Breast epithelium (tissue), 4 donors: ENCODE measurements at places on chromosomes 2 and 18.

- H3K27ac ChIP-seq: no peak overlapping the region
- no peak for DNase-seq
- H3K27me3 ChIP-seq: no peaks in the 10 kb centered on the region
Measured at GRCh38 chr2:21117688-21118087, 6.1 kb upstream of the TDRD15 start.

- DNase-seq: no peak
- no peaks in the 10 kb centered on the region for H3K36me3 ChIP-seq
- no peak overlapping the region for H3K4me3 ChIP-seq
Measured at GRCh38 chr2:146414456-146414855, 1430.4 kb upstream of the ACVR2A start.

- no peak for DNase-seq
- H3K27ac ChIP-seq: no peak overlapping the region
- no peaks in the 10 kb centered on the region for H3K27me3 ChIP-seq
- no peaks in the 10 kb centered on the region for H3K36me3 ChIP-seq
- no peak overlapping the region for H3K4me3 ChIP-seq
Measured at GRCh38 chr2:151855111-151855510, 26.9 kb upstream of the ARL5A start.

DNA sequence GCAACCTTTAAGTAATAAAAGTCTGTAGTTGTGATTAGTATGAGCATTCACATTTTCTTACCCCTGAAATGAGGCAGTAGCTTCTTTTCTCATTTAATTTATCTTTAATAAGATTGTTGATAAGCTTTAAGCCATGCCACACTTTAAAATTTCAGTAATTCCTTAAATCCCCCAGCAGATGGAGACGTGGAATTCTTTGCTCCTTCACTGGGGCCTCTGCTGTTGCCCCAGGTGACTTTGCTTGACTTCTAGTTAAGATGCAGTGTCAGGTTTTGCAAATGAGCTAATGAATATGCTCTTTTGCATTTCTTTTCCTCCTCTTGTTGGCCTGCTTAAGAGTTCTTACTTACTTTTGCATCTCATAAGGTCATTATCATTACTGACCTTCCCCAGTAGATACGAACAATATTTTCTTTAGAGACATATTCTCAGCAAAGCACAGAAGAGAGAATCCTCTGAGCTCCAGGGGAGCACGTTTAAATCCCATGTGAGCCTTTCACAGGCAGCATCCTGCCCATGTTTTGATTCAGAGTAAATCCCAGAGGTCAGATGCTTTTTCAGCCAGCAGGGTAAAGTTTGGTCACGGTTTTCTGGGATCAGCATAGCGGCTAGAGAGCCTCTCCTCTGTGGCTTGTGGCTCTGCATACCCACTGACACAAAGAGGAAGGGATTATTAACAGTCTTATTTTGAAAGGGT is 222.9 kb downstream of the PTPRM start:
- H3K36me3 ChIP-seq: no peaks in the 10 kb centered on the region
- DNase-seq: no peak
- H3K4me1 ChIP-seq: no peaks in the 10 kb centered on the region
- no peak overlapping the region for H3K27ac ChIP-seq

- no peaks in the 10 kb centered on the region for H3K27me3 ChIP-seq
- no peak overlapping the region for H3K4me3 ChIP-seq
- H3K4me1 ChIP-seq: no peaks in the 10 kb centered on the region
Measured at GRCh38 chr2:58512878-58513277, 271.8 kb upstream of the FANCL start.

- no peak for DNase-seq
- no peak overlapping the region for H3K4me3 ChIP-seq
- no peaks in the 10 kb centered on the region for H3K4me1 ChIP-seq
- H3K27ac ChIP-seq: no peak overlapping the region
- H3K36me3 ChIP-seq: no peaks in the 10 kb centered on the region
- no peaks in the 10 kb centered on the region for H3K27me3 ChIP-seq
Measured at GRCh38 chr2:121977326-121977725, 221.9 kb downstream of the TSN start.

GRCh38 chr2:106296182-106296815 is 102.2 kb upstream of the UXS1 start:
- H3K27me3 ChIP-seq: no peaks in the 10 kb centered on the region
- H3K27ac ChIP-seq: no peak overlapping the region
- no peaks in the 10 kb centered on the region for H3K36me3 ChIP-seq

DNA sequence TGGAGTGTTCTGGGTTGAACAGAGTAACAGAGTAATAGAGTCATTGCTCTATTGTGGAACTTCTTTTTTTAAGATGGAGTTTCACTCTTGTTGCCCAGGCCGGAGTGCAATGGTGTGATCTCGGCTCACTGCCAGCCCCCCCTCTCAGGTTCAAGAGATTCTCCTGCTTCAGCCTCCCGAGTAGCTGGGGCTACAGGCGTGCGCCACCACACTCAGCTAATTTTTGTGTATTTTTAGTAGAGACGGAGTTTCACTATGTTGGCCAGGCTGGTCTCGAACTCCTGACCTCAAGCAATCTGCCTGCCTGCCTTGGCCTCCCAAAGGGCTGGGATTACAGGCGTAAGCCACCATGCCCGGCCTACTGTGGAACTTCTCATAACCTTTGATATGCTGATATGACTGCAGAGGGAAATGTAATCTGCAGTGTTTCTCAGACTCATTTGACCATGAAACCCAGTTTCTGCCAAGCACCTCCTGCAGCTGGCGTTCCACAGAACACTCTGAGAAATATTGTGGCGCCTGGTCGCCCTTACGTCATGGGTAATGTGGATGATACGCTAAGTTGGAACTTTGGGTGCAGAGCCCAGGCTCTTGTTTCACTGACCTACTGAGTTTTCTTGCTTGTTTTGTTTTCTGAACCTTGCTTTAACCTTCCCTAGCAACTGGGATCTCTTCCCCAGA is 213.8 kb downstream of the BCL2 start:
- DNase-seq: no peak
- no peaks in the 10 kb centered on the region for H3K27me3 ChIP-seq
- no peaks in the 10 kb centered on the region for H3K4me1 ChIP-seq
- no peak overlapping the region for H3K27ac ChIP-seq
- H3K4me3 ChIP-seq: no peak overlapping the region
- H3K36me3 ChIP-seq: no peaks in the 10 kb centered on the region

- H3K4me1 ChIP-seq: no peaks in the 10 kb centered on the region
- no peak for DNase-seq
- H3K4me3 ChIP-seq: no peak overlapping the region
Measured at GRCh38 chr2:92326-92725, 46.0 kb upstream of the FAM110C start.

GRCh38 chr18:29874519-29875098 is 1167.9 kb downstream of the DSC3 start:
- H3K27me3 ChIP-seq: no peaks in the 10 kb centered on the region
- no peak overlapping the region for H3K4me3 ChIP-seq
- no peak for DNase-seq
- H3K36me3 ChIP-seq: no peaks in the 10 kb centered on the region

DNA sequence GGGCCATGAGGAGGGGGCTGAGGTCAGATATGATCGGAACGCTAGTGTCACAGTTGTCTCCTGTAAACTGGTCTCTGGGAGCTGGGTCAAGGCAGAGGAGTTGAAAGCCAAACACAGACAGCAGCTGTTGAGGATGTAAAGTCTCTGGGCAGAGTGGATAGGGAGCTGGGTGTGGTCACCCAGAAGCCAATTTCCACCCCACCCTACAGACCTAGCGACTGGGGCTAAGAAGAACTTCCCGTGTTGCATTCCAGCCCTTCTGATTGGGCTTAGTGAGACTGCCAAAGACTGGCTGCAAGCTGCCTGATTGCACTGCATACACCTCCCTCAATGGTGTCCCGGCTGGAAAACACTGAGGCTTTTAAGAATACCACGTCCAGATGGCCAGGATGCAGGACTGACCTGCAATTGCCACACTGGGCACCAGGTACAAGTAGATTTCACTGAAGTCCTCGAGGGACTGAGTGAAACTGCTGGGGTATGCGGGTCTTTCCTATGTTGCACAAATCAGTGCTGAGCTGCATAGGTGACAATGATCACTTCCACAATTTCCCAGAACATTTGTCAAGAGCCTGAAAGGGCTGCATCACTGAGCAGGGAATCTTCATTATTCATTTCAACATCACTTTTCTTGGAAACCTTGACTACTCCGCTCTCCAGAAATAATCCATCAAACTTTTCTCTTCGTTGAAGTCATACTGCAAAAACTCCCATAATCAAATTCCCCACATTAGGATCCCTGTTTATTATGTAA is 43.1 kb upstream of the EML4 start:
- no peak for DNase-seq
- peaks cover 6% of the 10 kb centered on the region for H3K4me1 ChIP-seq
- no peaks in the 10 kb centered on the region for H3K27me3 ChIP-seq
- H3K4me3 ChIP-seq: no peak overlapping the region

- H3K4me3 ChIP-seq: no peak overlapping the region
- no peak for DNase-seq
- no peaks in the 10 kb centered on the region for H3K4me1 ChIP-seq
- no peak overlapping the region for H3K27ac ChIP-seq
Measured at GRCh38 chr18:13134551-13135401, 83.8 kb upstream of the LDLRAD4 start.

GRCh38 chr2:36360063-36360462 is 4.5 kb downstream of the CRIM1 start:
- no peak overlapping the region for H3K4me3 ChIP-seq
- H3K27ac ChIP-seq: peak overlapping the region; percentile 93
- H3K4me1 ChIP-seq: peaks cover 19% of the 10 kb centered on the region
- no peak for DNase-seq

DNA sequence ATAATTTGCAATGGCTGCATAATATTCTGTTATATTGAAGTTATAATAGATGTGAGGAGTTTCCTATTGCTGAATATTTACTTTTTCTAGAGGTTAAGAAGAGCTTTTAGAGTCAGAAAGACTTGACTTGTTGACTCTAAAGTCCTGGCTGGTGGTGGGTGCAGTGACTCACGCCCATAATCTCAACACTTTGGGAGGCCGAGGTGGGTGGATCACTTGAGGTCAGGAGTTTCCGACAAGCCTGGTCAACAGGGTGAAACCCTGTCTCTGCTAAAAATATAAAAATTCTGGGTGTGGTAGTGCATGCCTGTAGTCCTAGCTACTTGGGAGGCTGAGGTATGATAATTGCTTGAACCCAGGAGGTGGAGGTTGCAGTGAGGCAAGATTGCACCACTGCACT is 33.9 kb upstream of the ATIC start:
- DNase-seq: no peak
- H3K27ac ChIP-seq: no peak overlapping the region
- H3K36me3 ChIP-seq: no peaks in the 10 kb centered on the region
- H3K4me3 ChIP-seq: no peak overlapping the region
- no peaks in the 10 kb centered on the region for H3K27me3 ChIP-seq
- no peaks in the 10 kb centered on the region for H3K4me1 ChIP-seq

DNA sequence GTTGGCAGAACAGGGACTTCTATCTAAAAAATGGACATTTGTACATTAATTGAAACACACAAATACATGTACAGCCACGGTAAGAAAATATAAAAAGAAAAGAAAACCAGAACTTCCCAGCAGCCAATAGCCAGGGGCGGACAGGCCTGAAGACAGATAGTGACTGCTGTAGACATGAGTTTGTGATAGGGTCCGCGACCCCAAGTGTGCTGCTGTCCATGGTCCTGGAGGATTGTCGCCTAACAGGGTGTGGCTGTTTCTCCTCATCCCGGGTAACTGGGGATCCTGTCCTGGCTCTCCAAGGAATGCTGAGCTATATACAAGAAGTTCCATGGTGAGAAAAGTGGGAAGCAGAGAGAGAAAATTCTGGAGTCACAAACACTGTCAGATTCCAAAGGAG is 266.5 kb upstream of the SALL3 start:
- no peak overlapping the region for H3K4me3 ChIP-seq
- H3K27ac ChIP-seq: no peak overlapping the region
- no peaks in the 10 kb centered on the region for H3K4me1 ChIP-seq
- no peaks in the 10 kb centered on the region for H3K36me3 ChIP-seq
- DNase-seq: no peak

GRCh38 chr2:29894822-29895614 is 26.4 kb downstream of the ALK start:
- no peaks in the 10 kb centered on the region for H3K36me3 ChIP-seq
- no peak for DNase-seq
- H3K27ac ChIP-seq: no peak overlapping the region
- H3K27me3 ChIP-seq: no peaks in the 10 kb centered on the region
- no peak overlapping the region for H3K4me3 ChIP-seq
- H3K4me1 ChIP-seq: no peaks in the 10 kb centered on the region

- no peaks in the 10 kb centered on the region for H3K27me3 ChIP-seq
- no peak overlapping the region for H3K4me3 ChIP-seq
- no peak for DNase-seq
- H3K36me3 ChIP-seq: no peaks in the 10 kb centered on the region
Measured at GRCh38 chr2:175048275-175048674, 43.1 kb upstream of the CHN1 start.

DNA sequence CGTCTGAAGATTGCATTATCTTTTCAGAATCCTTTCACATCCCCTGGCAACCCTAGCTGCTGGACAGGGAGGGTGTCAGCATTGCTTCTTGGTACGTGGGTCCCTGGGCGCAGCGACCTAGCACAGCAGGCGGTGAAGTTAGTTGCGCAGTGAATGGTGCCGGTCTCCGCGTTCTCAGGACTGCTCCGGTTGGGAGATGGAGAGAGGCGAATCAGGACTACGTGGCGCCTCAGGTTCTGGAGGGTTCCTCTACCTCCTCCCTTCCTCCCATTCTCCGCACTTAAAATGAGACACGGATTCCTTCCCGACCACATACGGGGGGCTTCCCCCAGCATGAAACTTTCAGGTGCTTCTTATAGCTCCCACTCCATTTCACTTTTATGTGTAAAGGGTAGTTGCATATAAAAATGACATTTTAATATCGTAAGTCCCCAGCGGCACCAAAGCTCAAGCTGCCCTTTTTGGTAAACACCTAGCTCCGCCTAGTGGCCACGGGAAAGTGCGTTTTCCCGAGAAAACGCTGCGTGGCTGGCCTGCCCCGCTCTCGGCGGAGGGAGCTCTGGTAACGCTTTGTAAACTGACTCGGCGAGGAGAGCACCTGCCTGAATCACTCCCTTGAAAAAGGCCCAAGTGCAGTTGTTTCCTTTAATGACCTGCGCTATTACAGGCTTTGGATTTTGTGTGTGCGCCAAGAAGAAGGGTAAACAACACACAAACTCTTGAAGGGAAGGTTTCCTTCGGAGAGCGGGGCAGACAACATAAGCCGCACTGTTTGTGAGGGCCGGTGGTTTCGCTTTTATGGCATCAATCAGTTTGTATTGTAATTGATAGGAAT is 32.9 kb upstream of the INHBB start:
- H3K36me3 ChIP-seq: no peaks in the 10 kb centered on the region
- peak overlapping the region; percentile 41 for H3K4me3 ChIP-seq
- DNase-seq: peak; percentile 78

GRCh38 chr18:33841221-33841967 is 263.4 kb downstream of the ASXL3 start:
- no peak overlapping the region for H3K27ac ChIP-seq
- H3K4me3 ChIP-seq: no peak overlapping the region
- H3K36me3 ChIP-seq: no peaks in the 10 kb centered on the region
- no peak for DNase-seq
- no peaks in the 10 kb centered on the region for H3K27me3 ChIP-seq

DNA sequence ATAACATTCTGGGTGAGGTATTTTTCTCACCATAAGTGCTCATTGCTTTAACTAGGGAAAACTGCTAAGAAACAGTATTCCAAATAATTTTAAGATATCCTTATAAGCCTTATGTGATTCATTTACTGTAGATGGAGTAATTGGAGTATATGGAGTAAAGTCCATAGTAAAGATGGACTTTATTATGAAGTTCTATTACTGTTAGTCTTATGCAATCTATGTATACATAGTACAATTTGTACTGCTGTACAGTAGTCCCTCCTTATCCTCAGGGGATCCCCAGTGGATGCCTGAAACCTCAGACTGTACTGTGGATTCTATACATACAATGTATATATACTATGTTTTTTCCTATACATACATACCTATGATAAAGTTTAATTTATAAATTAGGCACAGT is 41.1 kb upstream of the OTX1 start:
- H3K4me3 ChIP-seq: no peak overlapping the region
- no peak for DNase-seq
- H3K36me3 ChIP-seq: no peaks in the 10 kb centered on the region
